ENCODE measurements at places on chromosomes 1 and 21.

- DNase-seq: no peak
These were observed 1.2 kb downstream of the ATP2B4 start for GRCh38 chr1:203627851-203628200.

- no peak for DNase-seq
These were observed 85.7 kb downstream of the DMRTB1 start for GRCh38 chr1:53544728-53545515.

- no peak for DNase-seq
These were observed 27.9 kb downstream of the S1PR1 start for GRCh38 chr1:101264697-101265096.

- DNase-seq: no peak
These were observed 35.9 kb downstream of the SMAP2 start for GRCh38 chr1:40409467-40409866.

DNA sequence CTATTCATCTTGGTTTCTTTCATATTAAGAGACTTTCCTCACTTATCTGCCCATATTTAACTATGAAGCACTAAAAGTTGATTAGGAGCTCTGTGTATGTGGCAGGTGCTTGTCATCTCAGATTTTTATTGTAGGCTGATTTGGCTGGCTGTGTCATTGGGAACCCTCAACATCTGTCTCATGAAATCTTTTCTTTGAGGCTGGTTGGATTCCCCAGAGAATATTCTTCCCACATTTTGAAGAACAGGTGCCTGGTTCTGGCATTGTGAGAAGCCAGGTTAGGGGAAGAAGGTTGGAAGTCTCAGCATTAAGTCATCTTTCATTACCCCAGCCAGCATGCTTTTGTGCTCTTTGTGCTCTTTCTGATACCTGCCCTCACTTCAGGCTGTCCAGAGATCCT is 37.1 kb downstream of the EEIG2 start:
- no peak for DNase-seq

DNA sequence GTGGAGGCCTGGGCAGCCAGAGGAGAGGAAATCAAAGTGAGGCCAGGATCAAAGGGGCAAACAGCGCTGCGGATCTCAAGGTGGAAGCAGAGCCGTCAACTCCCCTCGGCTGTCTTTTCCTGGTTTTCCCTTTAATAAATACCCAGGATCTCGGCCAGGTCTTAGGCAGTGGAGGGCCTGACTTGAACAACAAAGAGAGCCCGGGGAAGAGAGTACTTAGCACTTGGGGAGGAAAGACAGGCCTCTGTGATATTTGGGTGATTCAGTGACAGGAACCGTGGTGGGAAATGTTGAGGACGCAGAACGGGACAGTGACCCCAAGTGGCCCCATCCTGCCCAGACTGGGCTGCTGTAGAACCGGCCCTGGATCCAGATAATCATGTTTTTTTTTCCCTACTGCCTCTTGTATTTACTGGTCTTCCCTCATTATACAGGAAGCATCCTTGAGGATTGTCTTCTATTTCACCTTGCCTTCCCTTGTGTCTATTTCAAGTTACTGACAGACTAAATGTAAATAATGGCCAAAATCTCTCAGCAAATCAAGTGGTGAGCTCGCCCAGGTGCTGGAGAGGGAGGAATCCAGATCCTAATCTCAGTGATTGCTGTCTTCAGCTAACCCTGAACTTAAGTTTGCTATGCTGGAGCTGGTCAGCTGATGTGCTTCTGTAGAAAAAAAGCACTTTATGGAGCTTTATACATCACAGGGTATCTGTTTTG is 2.8 kb upstream of the MIXL1 start:
- no peak for DNase-seq

DNA sequence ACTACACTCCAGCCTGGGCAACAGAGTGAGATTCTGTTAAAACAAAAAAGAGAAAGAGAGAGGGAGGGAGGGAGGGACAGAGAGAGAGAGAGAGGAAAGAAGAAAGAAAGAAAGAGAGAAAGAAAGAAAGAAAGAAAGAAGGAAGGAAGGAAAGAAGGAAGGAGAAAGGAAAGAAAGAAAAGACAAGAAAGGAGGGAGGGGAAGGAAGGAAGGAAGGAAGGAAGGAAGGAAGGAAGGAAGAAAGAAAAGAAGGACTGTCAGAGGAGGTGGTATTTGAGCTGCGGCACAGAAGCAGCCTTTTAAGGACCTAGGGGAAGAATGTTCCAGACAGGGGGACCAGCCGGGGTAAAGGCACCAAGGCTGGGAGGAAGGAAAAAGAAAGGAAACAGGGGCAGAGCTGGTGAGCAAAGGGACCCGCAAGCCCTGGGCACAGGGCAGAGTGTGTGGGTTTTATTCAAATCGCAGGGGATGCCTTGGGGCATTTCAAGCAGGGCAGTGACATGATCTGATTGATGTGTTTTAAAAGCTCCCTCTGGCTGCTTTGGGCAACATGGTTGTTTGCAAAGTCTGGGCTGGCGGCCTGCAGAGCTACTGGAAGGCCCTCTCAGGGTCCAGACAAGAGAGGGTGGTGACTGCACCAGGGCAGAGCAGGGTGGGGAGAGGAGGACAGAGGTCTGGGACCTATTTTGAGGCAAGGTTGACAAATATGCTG is 176.9 kb upstream of the VAMP3 start:
- no peak for DNase-seq

DNA sequence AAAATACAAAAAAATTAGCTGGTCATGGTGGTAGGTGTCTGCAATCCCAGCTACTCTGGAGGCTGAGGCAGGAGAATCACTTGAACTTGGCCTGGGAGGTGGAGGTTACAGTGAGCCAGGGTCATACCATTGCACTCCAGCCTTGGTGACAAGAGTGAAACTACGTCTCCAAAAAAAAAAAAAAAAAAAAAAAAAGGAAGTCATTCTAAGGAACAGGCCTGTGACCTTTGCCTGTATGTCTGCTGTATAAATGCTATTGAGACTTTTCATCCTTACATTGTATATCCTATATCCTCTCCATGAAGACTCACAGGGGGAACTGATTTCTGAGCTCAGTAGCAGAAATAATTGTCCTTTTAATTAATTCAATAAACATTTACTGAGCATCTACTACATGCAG is 7.5 kb upstream of the CTPS1 start:
- no peak for DNase-seq

- no peak for DNase-seq
These were observed 38.6 kb downstream of the EIF2B3 start for GRCh38 chr1:44947774-44948311.

- no peak for DNase-seq
These were observed 103.2 kb upstream of the ZNF644 start for GRCh38 chr1:91124989-91125417.

DNA sequence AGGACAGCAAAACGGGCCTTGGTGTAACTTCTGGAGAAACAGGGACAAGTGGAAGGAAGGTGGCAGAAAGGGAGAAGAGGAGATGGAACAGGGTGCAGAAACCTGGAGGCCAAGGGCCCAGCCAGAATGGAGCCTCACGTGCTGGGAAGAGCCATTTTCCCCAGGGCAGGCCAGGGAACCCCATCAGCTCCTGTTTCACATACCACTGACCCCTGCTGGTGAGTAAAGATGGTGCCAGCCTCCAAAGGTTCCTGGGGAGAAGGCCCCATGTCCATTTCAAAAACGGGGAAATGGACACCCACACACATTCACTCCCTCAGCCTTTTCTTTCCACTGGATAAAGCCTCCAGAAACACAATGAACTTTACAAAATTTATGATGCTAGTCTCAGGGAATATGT is 57.6 kb upstream of the JUN start:
- DNase-seq: no peak

- no peak for DNase-seq
These were observed 329.1 kb downstream of the LRRIQ3 start for GRCh38 chr1:73868810-73869336.

GRCh38 chr1:209416039-209416438 is 167.5 kb upstream of the CAMK1G start:
- no peak for DNase-seq

- DNase-seq: no peak
These were observed 15.2 kb downstream of the ITPKB start for GRCh38 chr1:226723657-226724532.

GRCh38 chr1:24216276-24217074 is 29.4 kb upstream of the IFNLR1 start:
- DNase-seq: no peak

GRCh38 chr1:25620701-25621350 is 4.2 kb downstream of the MAN1C1 start:
- DNase-seq: no peak

DNA sequence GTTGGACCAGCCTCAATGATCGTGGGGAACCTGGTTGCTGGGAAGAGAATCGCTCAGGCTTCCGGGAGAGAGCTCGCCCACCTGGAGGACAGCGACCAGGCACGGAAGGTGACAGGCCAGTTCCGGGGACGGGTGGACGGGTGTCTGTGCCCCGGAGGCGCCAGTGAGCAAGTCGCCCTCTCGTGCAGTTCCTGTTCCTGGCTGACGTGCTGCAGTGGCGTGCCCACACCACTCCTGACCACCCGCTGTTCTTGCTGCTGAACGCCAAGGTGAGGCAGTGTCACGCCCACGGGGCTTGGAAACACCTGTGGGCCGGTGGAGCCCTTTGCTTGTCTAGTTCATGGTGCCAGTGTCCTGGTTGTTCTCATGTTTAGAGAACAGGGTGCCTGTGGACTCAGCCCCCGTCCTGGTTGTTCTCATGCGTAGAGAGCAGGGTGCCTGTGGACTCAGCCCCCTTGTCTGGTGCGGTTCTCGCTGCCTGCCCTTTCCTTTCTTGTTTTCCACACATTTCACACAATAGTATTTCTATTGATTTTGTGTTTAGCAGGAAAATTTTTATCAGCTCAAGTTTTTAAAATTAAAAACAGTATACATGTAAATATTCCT is 53.1 kb downstream of the S100B start:
- no peak for DNase-seq

- DNase-seq: no peak
These were observed 665 bp downstream of the DAB1 start for GRCh38 chr1:57423135-57423655.

GRCh38 chr21:36750576-36750959 is 51.7 kb downstream of the SIM2 start:
- DNase-seq: no peak

GRCh38 chr1:229430761-229431283 is 3.1 kb downstream of the ACTA1 start:
- no peak for DNase-seq

- no peak for DNase-seq
These were observed 204.1 kb upstream of the PTGFR start for GRCh38 chr1:78286686-78287085.

- DNase-seq: no peak
These were observed 40.6 kb downstream of the TYW3 start for GRCh38 chr1:74773582-74773981.

DNA sequence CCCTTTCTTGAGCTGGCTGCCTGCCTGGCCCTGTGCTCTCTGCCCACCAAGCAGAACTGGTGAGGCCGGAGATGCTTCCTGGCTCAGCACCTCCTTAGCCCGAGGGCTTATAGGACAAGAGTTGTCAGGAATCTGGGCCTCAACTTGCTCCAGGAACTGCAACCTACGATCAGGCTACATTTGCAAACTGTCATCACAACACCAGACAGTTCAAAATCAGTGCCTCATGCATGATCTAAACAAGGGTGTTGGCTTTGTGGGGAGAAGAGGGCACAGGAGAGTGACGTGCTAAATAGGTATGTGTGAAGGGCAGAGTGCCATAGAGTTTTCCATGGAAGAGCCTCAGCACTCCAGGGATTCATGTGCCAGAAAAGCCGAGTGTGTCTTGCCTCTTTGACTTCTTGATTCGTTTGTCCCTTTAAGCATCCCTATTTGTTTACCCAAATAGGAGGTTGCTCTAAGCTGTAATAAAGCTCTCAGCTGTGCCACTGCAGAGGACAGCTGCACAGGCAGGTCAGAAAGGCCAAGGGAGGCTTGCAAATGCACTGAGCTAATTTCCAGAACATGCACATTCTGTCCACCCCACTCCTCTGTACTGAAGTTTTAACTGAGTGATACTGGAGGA is 30.2 kb upstream of the NEK2 start:
- DNase-seq: no peak

GRCh38 chr21:33736569-33736968 is 94.3 kb downstream of the ITSN1 start:
- no peak for DNase-seq

GRCh38 chr1:227712648-227713047 is 22.5 kb downstream of the JMJD4 start:
- no peak for DNase-seq

DNA sequence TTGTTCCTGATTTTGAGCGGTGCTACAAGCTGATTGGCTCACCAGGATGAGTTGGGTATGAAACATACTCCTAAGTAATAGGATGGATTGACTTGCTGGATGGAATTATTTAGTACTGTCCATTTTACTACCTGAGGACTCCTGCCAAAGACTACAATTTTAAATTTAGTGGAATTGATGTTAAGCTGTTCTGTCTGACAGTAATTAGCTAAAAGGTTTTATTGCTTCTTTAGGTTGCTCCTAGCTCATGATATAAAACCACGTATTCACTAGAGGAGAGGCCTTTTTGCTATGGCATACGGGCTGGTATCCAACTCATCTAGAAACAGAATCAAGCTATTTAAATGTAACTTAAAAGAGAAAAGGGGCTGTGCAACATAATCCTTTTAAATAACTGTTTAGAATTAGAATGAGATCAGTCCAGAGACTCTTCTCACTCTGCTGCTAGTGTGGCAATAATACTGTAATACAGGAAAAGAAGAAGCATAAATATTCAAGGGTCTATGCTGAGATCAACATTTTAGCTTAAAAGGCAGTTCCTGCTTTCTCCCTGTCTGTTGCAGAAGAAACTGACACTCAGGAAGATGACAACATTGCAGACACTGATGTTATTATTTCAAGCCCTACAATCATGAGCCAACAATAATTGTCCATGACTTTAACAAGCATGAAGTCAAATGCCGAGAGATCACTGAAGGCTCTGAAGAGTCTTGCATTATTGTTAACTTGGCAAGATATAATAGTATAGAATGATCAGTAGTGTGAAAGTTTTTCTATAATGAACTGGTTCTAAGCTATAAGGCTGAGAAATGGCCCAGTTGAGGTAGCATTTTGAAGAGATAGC is 258.7 kb upstream of the ADGRL4 start:
- DNase-seq: no peak

GRCh38 chr1:92314024-92314423 is 15.2 kb downstream of the RPAP2 start:
- no peak for DNase-seq

- DNase-seq: no peak
These were observed 5.0 kb downstream of the MEF2D start for GRCh38 chr1:156495401-156496140.

DNA sequence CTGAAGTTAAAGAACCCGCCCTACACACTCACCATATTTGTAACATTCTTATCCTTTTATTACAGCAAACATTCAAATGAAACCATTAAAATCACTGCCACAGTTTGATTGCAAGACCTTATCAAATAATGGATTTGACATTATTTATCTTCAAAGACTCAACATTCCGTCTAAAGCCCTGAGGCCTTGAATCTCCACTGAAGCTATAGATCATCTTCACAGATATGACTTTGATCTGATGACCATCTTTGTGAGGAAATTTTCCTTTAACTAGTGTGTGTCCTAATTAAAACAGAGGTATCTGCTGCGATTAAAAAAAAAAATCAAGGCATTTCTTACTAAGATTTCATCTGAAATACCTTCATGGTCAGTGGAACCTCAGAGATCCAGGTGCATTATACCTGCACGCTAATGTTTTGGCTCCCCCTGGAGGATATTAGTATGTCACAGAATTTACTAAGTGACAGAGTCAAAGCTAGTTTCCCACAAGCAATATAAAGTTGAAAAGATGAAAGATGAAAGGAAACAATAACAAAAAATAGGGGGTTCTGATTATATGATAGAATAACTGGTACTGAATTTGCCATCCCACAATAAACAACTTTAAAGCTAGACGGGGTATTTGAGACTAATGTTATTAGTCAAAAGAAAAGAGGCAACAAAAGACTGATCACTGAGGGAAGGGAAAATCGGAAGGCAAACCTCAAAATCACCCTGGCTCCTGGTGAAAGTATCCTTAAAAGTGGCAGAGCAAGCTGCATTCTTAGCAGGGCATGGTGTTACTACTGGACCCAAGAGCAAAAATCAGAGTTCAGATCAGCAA is 923.4 kb downstream of the NCAM2 start:
- no peak for DNase-seq
